Activated naive CD4-positive, alpha-beta T cell treated with anti-CD3 and anti-CD28 coated beads, Interleukin-2, amount 10 ng/mL, durations not matched to agents 7 days and 5 days (primary cell): ENCODE measurements at places on chromosomes 2 and 18.

- no peak overlapping the region for H3K4me3 ChIP-seq
- H3K27ac ChIP-seq: no peak overlapping the region
- no peaks in the 10 kb centered on the region for H3K36me3 ChIP-seq
- no peak for DNase-seq
Observed at GRCh38 chr2:152468899-152469692, 134.1 kb downstream of the FMNL2 start.

DNA sequence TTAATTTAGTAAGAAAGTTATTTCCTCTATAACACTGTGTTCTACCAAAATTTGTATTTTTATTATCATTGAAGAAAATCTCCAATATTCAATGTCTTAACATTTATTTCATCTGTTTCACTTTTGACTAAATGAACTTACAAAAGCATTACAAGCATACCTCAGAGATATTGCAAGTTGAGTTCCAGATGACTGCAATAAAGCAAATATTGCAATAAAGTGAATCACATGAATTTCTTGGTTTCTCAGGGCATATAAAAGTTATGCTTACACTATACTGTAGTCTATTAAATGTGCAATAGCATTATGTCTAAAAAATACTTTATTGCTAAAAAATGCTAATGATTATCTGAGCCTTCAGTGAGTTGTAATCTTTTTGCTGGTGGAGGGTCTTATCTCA, 78.3 kb downstream of the TTC32 start:
- no peaks in the 10 kb centered on the region for H3K36me3 ChIP-seq
- peaks cover 7% of the 10 kb centered on the region for H3K27me3 ChIP-seq
- H3K4me3 ChIP-seq: no peak overlapping the region
- no peaks in the 10 kb centered on the region for H3K4me1 ChIP-seq

GRCh38 chr2:241061275-241061674, 40.8 kb downstream of the MTERF4 start:
- H3K36me3 ChIP-seq: no peaks in the 10 kb centered on the region
- H3K4me1 ChIP-seq: peaks cover 5% of the 10 kb centered on the region
- no peak overlapping the region for H3K27ac ChIP-seq
- no peak for DNase-seq

- H3K36me3 ChIP-seq: no peaks in the 10 kb centered on the region
- H3K27ac ChIP-seq: no peak overlapping the region
- no peaks in the 10 kb centered on the region for H3K4me1 ChIP-seq
Observed at GRCh38 chr2:144390424-144391020, 129.4 kb downstream of the ZEB2 start.

DNA sequence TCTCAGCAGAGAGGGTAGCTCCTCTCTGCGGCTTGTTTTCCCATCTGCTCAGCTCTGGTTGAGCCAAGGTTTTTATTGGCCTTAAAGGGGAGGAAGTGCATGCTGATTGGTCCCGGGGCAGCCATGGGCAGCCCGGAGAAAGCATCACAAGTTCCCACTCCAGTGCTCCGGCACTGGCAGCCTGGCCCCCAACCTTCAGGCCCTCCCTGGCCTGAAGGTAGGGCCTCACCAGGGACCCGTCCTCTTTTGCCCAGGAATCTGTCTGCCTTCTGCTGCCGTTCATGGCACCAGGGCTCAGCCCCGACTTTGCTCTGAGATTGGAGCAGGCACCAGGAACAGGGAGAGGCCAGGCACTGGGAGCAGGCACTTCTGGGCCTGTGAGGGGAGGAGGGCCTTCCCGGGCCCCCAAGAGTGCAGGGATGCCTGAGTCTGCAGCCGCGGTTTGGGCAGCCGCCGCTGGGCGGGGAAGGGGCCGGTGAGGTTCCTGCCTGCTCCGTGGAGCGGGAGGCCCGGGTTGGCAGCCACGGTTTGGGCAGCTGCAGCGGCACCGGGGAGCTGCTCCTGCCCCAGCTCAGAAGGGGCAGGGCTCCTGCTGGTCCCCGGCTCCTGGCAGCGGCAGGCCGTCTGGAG, 17.5 kb upstream of the ILKAP start:
- no peak for DNase-seq
- no peak overlapping the region for H3K4me3 ChIP-seq
- H3K4me1 ChIP-seq: no peaks in the 10 kb centered on the region
- H3K27ac ChIP-seq: no peak overlapping the region
- H3K27me3 ChIP-seq: peaks cover 27% of the 10 kb centered on the region

DNA sequence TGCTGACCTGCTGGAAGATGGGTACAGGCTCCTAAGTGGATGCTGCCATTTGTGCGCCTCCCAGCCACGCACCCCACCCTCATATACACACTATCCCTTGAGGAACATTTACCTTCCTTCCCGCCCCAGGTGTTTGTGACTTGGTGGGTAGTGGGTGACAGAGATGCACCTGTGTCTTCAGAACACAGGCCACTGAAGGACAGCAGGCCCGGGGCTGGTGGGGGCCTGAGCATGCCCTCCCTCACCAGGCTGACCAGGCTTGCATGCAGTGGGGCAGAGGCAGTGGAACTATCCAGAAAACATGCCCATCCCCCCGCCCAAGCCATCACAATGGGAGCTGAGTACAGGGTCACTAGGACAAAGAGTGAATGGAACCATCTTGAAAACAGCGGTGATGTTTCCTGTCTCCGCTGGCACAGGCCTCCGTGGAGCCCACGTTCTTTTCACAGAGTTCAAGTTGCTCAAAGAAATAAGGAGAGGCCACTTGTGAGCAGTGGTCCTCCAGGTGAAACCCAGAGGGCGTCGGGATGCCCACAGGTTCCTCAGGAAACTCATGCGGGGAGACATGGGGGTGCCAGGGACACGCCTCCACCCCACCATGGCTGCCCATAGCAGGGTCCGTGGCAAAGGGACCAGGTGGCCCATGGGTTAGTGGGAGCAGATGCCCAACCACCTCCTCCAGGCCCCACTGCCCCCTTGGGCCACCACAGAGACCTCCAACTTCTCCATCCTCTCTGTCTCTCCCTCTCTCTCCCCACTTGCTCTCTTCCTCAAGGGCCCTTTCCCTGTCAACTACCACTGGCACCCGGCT, 90.9 kb downstream of the MALT1 start:
- peaks cover 63% of the 10 kb centered on the region for H3K27me3 ChIP-seq
- peaks cover 2% of the 10 kb centered on the region for H3K36me3 ChIP-seq
- no peak overlapping the region for H3K27ac ChIP-seq
- no peak for DNase-seq
